Non-pigmented ciliary epithelial cell (primary cell): ENCODE measurements at places on chromosomes 11 and 22.

DNA sequence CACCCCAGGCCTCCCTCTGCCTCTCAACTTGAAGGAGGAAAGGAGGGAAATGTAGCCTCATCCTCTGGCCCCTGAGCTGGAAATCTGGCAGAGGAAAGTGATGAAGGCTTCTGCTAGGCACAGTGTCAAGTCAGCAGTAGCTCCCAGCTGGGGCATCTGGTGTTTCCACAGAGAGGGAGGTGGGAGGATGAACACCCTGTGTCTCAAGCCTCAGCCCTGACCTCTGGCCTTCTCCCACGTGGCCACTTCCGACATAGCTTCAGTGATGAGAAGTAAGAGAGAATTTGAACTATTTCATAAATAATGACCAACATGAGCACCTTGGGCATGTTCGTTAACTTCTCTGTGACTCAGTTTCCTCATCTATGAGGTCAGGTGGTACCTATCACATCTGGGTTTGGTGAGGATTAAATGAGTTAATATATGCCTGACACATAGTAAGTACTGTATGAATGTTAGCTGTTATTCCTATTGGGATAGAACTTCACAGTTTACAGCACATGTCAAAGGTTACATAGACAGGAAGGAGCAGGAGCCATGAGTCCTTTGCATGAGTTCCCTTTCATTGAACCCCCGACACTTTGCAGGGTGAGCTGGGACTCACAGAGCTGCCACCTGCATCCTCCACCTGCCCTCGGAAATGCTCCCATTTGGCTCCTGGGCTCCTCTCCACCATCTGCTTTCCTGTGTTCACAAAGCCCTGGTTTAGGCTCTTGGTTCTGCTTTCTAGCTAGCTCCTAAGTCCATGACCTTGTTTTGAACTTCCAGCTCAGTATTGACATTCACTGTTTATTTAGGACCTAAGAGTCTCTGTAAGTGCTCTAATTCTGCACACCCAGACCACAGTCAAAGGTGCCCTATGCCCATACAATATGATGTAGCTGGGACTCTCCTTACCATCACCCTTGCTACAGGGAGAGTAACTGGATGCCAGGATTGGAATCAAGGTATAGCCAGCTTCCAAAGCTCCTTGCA is 61.7 kb downstream of the CSNK2A3 start:
- no peak for DNase-seq

GRCh38 chr22:19701420-19702145 is 12.7 kb upstream of the SEPTIN5 start:
- no peak for DNase-seq

DNA sequence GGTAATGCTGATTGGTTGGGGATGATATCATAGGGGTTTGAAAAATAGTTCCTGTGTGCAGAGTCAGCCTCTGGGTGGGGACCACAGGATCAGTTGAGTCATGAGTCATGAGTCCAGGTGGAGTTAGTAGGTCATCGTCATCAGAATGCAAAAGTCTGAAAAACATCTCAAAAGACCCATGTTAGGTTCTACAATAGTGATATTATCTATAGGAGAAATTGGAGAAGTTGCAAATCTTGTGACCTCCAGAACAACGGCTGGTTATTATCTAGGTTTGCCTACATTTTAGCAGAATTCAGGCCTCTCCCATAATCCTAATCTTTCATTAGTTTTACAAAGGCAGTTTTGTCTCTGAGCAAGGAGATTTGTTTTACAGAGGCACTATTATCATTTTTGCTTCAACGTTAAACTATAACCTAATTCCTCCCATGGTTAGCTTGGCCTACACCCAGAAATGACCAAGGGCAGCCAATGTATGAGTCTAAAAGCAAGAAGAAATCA is 38.9 kb downstream of the MS4A2 start:
- no peak for DNase-seq

DNA sequence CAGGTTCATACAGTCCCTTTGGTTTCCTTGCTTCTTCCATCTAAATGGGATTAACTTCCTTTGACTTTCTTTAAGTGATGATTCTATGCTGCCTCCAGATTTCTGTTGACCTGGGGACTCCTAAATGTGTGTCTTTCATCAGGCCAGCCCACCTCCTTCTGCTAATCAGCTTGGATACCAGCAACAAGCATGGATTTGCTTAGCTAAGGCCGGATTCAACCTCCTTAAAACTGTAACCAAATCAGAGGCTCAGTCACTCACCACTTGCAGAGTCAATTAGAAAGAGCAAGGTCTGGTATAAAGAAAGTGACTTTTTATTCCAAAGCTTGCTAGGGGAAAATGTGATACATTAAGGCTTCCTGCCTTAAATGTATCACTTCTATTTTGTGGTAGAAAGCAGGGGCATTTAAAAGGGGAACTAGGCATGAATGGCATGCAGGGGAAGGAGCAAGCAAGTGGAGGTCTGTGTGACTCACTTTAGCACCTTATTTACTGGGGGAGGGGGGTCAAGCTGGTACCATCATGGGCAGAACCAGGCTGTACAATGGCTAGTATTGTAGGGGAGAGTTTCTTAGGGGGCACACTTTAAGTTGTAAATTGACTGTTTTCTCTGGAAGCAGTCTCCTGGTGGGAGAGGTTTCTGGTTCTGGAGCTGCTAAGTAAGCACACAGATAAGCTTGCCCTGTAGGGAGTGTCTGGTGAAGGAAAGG is 239.0 kb upstream of the PDGFD start:
- no peak for DNase-seq

GRCh38 chr11:14022251-14022650 is 59.7 kb downstream of the SPON1 start:
- DNase-seq: no peak

DNA sequence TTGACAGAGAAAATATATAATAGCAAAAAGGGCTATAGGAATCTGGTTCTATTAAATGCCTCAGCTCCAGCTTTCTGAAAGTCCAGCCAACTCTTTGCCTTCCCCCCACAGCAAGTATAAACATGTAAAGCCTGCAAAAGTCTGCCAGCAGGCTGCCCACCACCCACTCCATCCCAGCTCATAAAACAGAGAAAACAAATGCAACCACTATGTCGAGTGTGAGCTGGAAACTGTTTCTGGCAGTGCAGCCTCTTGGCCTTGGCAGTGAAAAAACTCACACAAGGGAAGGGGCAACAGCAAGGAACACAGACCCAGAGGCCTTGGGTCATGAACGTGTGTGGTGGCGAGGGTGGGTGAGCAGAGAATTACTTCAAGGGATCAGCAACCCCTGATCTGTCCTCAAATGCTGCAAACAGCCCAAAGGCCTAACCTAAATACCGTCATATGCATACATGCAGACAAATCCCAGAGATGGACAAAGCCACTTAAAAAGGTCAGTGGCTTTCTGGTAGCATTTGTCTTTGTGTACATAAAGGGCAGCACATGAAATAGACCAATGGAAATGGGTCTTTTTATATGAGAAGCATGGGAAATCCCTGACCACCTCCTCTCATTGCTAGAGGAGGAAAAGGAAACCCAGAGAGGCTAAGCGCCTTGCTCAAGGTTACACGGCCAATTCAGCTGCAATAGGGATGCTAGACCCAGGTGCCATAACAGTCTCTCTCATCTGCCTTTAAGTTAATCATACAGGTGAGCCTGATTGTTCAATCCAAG is 74.8 kb downstream of the NAT10 start:
- no peak for DNase-seq

- no peak for DNase-seq
Observed at GRCh38 chr11:10487002-10487647, 32.1 kb downstream of the AMPD3 start.

GRCh38 chr11:2139123-2139521 is at the start of gene IGF2:
TSS of gene IGF2 (minus strand) at chr11:2139389. CDS start at chr11:2135523, 3,866 bp downstream.
- DNase-seq: no peak

- no peak for DNase-seq
Observed at GRCh38 chr11:113272281-113272680, 42.1 kb upstream of the TTC12 start.

DNA sequence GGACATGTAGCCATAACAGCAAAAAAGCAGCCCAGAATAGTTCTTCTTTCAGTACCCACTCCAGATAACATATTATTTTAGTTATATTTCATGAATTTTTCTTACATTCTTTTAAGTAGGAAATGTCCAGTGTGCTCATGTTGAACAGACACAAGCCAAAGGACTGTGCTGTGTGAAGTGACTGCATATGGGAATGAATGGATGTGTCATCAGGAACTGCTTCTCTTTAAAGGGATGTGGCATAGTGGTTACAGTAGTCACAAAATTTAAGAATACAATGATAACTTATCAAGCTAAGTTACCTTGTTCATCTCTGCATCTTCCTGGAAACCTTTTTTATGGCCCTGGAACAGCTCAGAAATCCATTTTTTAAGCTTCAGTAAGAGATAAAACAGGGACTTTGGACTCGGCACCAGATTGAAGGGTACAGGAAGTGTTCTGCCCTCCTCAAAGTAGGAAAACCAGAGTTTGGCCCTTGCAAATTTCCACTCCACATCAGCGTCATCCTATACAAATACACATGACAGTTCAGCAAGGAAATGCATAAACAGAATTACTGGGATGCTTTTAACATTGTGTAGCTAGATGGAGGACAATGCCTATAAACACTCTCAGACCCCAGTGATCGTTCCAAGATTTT is 112.8 kb downstream of the TRPC6 start:
- DNase-seq: no peak

GRCh38 chr11:74749965-74750296 is 1.3 kb downstream of the RNF169 start:
- DNase-seq: no peak

DNA sequence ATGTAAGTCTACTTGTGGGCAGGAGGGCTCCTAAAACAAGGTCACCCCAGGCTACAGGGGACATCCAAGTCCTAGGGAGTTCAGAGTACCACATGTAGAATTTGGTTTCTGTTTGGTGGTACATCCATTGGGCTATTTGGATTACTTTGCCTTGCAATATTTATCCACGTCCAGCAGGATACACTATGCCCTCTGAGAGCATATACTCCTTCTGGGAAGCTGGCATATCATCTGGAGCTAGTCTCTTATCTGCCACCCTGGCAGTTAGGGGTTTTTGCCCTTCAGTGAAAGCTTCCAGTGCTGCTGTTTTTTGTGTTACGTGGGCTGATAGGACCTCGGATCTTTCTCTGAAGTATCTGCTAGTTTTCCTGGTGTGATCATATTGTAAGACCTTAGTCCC is 7.3 kb downstream of the LMO2 start:
- DNase-seq: no peak

DNA sequence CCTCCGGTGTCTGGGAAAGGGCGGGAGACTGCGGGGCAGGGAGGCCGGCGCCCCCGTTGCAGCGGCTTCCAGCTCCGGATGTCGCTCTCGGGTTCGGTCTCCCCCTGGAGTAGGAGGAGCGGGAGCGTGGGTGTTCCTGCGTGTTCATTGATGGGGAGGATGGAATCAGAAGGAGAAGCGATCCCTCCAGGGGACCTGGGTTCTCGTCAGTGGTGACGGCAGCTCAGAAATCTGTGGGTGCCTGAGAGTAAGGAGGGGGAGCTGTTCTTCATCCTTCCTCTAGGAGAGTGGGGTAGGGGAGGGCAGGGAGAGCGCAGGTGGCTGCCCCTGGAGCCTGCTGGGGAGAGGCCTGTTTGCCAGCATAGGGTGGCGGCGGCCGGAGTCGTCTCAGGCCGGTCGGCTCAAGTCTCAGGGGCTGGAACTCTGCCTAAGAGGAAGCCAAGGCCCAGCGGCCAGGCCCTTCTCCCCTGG is 1.1 kb downstream of the UBASH3B start:
- no peak for DNase-seq

DNA sequence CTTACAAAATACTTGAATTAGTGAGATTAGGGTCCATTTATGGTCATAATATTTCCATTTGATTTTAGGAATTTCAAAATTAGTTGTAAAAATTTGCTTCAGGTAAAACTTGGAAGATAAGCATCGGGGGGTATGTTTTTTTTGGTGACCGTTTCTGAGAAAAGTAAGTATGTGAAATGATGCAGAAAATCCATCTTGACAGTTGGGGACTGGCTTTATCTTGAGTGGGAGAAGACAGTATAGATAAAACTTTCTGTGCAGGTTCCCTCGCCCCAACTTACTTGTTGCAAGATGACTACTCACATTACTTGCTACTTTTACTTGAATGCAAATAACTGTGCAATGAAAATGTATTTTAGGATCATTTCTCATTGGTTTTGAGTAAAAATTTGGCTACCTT is 49.5 kb downstream of the DNAJC24 start:
- no peak for DNase-seq

DNA sequence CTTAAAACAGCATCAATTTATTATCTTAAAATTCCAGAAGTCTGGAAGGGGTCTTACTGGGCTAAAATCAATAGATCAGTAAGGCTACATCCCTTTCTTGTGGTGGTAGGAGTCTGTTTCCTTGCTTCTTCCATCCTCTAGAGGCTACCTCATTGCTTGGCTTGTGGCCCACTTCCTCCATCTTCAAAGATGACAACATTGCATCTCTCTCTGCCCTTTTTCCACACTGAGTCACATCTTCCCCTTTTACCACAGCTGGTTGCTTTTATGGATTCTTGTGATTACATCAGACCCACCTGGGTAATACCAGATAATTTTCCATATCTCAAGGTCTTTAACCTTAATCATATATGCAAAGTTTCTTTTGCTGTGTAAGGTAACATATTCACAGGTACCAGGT is 60.9 kb downstream of the GRIA4 start:
- peak; percentile 4 for DNase-seq

DNA sequence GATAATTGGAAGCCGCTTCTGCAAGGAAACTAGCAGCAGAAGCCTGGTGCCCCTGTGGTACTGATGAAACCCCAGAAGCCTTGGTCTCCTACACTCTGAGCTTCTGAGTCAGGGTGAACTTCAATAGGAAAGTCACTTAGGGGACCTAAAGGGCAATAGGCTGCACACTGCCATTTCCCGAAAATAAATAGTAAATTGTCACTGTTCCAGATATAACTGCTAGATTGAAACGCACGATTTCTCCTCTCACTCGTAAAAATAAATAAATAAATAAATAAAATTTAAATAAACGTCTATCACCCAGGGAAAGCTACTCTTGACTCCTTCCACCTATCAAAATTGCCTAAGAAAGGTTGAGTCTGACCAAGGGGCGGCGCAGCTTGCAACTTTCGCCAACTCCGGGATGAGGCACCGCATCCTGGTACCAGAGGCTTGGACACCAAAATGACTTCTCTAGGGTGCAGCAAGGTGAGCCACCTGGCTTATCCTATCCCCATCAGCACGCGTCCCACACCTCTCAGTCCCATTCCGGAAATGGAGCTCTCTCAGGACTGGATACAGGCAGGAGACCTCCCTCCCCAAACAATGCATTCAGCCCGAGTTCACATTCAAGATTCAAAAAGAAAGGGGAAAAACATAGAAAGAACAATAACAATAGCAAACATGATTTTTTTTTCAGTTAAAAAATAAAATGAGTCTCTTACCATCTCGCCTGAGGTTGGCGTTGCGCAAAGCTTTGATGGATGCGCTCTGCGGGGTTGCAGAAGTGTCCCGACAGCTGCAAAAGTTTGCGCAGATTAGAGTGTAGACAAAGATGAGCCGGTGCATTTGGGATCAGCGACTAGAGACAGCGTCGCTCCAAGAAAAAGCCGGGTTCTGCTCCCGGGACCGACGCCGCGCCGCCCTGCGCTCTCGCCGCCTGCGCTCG is 583 bp downstream of the PDGFD start:
- no peak for DNase-seq

DNA sequence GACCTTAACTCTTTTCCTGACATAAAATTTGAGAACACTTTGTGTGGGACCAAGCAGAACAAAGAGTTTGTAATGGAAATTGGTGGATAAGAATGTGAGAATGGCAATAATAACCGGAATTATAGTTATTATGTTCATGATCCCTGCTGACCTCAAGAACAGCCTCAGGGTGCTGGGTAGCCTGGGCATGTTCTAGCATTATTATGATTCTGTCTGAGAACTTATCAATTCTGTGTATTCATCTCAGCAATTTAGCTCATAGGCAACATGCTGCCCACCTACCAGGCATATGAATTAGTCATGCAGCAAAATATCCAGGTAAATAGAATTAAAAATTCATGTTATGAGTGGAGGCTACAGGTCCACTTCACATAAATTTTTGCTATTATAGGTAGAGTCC is 61.9 kb downstream of the CTSC start:
- DNase-seq: no peak
